ENCODE measurements at places on chromosomes 6 and 20.

- no peak for DNase-seq
Observed at GRCh38 chr20:1184638-1185315, at the start of gene TMEM74B. Gene TMEM74B, minus strand, starts transcription at chr20:1184981. Its CDS starts 1,180 bp downstream, at chr20:1183801.

DNA sequence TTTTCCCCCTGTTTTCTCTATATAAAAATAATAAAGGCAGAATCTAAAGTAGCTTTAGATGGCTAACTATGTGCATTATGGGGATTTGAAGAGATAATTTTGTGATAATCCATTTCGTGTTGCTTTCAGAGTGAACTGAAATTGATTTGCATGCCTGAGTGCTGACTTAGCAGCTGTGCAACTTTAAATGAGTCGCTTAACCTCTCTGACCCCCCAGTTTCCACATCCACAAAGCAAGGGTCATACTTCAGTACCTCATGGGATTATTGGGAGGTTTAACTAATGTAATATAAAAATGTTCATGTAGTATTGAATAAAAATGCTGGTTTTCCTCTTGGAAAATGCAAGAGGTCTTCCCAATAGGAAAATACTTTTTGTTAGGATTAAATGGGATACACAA is 63.8 kb upstream of the FABP7 start:
- no peak for DNase-seq

GRCh38 chr6:16921399-16922110 is 160.3 kb upstream of the ATXN1 start:
- DNase-seq, result no peak

GRCh38 chr6:121274666-121275295 is 59.5 kb downstream of the TBC1D32 start:
- DNase-seq, result no peak

GRCh38 chr20:42204109-42204660 is 586.0 kb upstream of the CHD6 start:
- no peak for DNase-seq

GRCh38 chr6:167120583-167120903 is 2.4 kb upstream of the CCR6 start:
- no peak for DNase-seq

DNA sequence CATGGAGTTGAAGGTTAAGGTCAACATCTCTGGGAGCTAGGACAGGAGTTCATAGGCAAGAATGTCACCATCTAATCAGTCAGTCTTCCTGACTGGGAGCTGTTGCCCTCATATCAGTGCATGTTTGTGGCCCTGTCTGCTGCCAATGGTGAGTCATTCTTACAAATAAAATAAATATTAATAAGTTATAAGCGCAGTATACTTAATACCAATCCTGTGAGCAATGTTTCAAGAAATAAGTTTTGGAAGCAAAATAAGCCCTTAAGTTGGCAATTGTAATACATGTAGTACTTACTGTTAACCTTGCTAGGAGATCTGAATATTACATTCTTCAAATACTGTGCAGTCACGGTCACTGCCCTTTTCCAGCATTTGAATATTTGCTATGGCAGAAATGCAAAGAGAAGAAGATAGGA is 20.2 kb upstream of the MDGA1 start:
- no peak for DNase-seq

All from epithelial cell of proximal tubule (primary cell).